H9 (cell line): ENCODE measurements at places on chromosomes 11 and 22. TPM values are rescaled to one million over a fixed set of nuclear protein-coding genes. Genes with fewer than 3 reads are reported as not detected.

GRCh38 chr11:17298302-17298701 is 21.8 kb downstream of the NUCB2 start:
- no peaks in the 10 kb centered on the region for H3K4me1 ChIP-seq
- H3K27me3 ChIP-seq = no peaks in the 10 kb centered on the region
- H3K36me3 ChIP-seq = no peaks in the 10 kb centered on the region
- H3K27ac ChIP-seq = no peak overlapping the region
- H3K4me3 ChIP-seq = no peak overlapping the region

DNA sequence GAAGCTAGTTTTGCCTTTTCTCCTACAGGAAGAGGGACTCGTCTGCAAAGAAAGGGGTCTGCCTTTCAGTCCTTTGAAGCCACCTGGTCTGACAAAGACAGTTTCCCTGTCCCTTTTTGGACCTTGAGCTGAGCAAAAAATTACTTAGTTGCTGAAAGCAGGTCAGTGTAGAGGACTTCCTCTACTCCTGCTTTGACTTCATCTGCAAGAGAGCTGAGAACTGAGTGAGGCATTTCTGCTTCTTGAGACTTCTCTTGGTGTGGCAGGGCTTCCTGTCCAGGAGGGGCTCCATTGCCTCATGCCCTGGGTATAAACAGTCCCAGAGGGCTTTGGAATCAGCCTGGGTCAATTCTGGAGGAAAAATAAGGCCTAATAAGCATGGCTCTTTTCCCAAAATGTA is 73.1 kb downstream of the ZNRF3 start:
- H3K36me3 ChIP-seq = peaks cover 12% of the 10 kb centered on the region
- no peaks in the 10 kb centered on the region for H3K27me3 ChIP-seq
- no peak for DNase-seq
- H3K27ac ChIP-seq = no peak overlapping the region
- no peak overlapping the region for H3K4me3 ChIP-seq

DNA sequence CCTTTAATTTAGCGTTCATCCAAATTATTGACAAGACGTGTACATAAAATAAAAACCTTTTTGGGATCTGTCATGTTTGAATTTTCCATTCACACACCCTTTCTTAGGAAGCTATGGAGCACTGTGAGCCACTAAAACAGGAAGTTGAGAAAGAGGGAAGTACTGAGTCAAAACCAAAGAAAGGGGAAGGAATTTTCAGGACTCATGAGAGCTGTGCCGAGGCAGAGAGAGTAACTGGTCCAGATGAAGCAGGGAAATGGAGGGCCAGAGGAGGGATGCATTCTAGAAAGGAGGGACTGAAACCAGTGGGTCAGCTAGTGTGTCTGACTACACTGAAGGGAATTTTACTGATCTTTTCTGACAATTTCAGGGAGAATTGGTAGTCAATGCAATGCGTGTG is 24.9 kb downstream of the APLP2 start:
- no peak overlapping the region for H3K27ac ChIP-seq
- DNase-seq = no peak
- H3K36me3 ChIP-seq = peaks cover 15% of the 10 kb centered on the region
- no peaks in the 10 kb centered on the region for H3K27me3 ChIP-seq
- H3K4me3 ChIP-seq = no peak overlapping the region

DNA sequence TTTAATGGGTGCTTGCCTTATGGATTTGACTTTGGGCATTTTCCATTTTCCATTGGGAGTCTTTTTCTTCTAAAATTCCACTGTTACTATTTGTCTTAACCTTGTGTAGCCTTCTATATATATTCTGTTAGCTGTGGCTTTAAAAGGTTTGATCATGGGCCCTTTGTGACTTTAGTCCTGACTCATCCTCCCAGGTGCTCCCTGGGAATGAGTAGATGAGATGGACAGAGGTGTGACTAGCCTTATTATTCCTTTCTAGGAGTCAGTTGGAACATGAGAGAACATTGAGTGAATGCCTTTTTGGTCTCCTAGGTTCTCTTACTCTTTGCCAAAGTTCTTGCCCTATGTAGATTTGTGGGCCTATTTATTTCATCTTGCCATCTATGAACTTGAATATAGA is 39.0 kb downstream of the DDX10 start:
- no peak for DNase-seq
- no peaks in the 10 kb centered on the region for H3K27me3 ChIP-seq
- H3K36me3 ChIP-seq = peaks cover 46% of the 10 kb centered on the region
- H3K4me3 ChIP-seq = no peak overlapping the region
- H3K27ac ChIP-seq = no peak overlapping the region

DNA sequence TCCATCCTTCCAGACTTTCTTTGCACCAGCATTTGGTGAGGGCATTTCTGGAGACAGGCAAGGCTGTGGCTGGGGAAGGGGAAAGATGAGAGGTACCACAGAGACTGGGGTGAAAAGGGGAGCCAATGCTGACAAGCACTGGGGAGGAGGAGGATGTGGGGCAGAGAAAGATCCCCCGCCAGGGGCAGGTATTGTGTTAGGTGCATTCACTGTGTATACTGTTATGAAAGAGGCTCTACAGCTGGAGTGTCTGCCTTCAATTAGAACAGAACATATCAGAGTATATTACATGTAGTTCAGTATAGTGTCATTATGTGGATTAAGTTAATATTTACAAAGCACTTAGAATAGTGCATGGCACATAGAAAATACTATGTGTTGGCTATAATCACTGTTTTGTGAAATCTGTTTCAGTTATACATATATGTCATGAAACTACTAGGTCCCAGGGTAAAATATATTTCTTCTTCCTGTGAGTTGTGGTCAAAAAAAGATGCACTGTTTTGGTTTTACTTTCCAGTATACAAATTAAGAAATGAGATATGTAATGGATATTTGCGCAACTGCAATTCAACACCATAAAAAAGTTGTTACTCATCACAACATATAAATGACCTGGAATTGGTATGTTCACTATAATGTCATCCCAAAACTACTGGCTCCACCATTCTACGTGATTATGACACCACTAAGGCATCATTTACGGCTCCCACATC is 8.4 kb downstream of the MSANTD2 start:
- H3K27ac ChIP-seq = no peak overlapping the region
- no peak for DNase-seq
- no peaks in the 10 kb centered on the region for H3K36me3 ChIP-seq
- no peaks in the 10 kb centered on the region for H3K27me3 ChIP-seq
- H3K4me1 ChIP-seq = peaks cover 8% of the 10 kb centered on the region; the same call in 1 of the 2 replicates
- no peak overlapping the region for H3K4me3 ChIP-seq

- H3K36me3 ChIP-seq = no peaks in the 10 kb centered on the region
- H3K4me1 ChIP-seq = no peaks in the 10 kb centered on the region
- no peak overlapping the region for H3K27ac ChIP-seq
- no peaks in the 10 kb centered on the region for H3K27me3 ChIP-seq
These were observed 204.9 kb upstream of the PLET1 start for GRCh38 chr11:112465433-112466024.

GRCh38 chr11:8705146-8705545 is 22.6 kb downstream of the RPL27A start:
- no peak for DNase-seq
- peaks cover 12% of the 10 kb centered on the region; the same call in 1 of the 2 replicates for H3K4me1 ChIP-seq
- no peaks in the 10 kb centered on the region for H3K27me3 ChIP-seq

DNA sequence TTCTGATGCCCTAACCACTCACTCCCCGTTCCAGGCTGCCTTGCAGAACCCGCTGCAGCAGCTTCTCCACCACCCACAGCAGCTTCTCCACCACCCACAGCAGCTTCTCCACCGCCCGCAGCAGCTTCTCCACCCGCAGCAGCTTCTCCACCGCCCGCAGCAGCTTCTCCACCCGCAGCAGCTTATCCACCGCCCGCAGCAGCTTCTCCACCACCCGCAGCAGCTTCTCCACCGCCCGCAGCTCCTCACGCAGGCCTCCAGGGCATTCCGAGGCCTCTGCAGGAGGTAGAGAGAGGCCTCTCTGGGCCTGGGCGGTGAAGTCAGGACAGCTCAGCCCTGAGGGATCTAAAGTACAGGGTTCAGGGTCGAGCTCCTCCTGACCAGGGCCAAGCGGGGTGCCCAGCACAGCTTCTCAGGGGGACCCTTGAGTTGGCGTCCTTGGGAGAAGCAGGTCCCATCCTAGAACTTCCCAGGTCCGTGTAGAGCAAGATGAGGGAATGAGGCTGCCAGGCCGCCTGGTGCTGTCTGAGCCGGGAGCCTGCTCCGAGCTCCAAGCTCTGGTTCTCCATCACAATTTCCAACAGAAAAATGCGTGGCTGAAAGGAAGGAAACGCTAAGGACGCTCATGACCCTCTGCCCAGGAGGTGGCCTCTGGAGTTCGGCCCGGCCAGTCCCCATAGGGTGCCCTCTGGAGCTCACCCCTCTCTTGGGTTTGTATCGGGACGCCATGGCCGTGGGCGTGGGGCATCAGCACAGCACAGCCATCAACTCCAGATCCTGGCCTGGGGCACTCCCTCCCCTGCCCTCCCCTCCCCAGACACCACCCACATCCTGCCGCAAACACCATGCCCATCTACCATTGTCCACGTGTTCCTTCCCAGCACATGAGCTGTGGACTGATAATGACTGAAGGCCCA is 528.6 kb downstream of the BRD1 start:
- H3K27me3 ChIP-seq = no peaks in the 10 kb centered on the region; the same call in 1 of the 2 replicates
- no peak overlapping the region for H3K27ac ChIP-seq
- H3K36me3 ChIP-seq = no peaks in the 10 kb centered on the region

DNA sequence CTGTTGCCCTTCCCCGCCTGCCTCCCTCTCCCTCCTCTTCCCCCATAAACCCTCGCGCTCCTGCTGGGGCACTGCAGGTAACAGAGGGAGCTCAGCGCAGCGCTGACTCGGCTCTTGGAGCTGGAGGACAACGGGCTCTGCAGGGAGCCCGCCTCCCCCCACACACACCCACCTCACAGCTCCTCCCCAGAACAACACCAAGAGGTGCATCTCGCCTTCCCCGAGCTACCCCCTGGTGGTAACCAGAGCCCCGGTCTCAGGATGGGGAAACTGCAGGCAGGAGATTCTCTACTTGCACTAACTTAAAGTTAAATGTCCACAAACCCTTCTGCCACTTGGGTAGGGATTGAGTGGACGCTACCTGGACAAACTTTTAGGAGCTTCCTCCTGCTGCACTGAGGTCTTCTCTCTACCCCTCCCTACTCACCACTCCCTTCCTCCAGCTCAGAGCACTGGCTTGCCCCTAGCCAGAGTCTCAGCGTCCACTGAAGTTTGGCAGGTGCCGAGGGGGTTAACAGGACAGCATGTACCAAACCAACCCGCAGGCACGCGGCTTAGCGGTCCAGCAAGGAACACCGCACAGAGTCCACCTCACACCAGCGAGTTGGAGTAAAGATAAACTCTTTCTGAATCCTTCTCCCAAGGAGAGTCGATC is 4.0 kb upstream of the SCN4B start:
- no peak overlapping the region for H3K27ac ChIP-seq
- peak; percentile 73 for DNase-seq
- no peaks in the 10 kb centered on the region for H3K36me3 ChIP-seq
- peaks cover 15% of the 10 kb centered on the region for H3K4me1 ChIP-seq
- peak overlapping the region; percentile 35 for H3K4me3 ChIP-seq

DNA sequence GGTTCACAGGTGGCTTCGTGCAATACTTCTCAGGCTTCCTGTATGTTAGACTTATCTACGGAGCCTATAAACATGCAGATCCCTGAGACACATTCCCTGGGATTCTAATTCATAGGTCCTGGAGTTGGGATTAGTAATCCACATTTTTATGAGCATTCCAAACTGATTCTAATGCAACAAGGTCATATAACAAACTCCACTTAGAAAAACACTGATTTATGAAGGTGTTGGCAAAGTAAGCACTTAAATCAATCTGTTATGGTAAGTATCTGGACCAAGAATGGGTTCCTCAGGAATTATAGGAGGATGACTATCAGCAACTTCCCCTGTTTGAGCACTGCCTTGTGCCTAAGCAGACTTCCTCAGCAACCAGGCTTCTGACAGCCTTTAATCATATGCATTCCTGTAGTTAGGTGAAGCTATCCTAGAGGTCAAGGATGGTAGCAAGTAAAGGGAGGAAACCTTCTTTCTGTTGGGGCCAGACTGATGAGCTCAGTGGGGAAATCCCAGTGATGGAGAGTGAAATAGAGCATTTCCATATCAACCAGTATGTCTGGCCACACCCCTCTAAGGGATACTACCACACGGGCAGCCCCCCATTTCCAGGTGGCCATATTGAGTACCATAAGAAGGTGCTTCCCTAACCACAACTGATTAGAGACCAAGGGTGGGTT is 89.6 kb downstream of the RASSF10 start:
- no peak overlapping the region for H3K4me3 ChIP-seq
- H3K4me1 ChIP-seq = peaks cover 2% of the 10 kb centered on the region; the same call in 1 of the 2 replicates
- H3K27ac ChIP-seq = no peak overlapping the region
- H3K27me3 ChIP-seq = no peaks in the 10 kb centered on the region
- no peaks in the 10 kb centered on the region for H3K36me3 ChIP-seq

DNA sequence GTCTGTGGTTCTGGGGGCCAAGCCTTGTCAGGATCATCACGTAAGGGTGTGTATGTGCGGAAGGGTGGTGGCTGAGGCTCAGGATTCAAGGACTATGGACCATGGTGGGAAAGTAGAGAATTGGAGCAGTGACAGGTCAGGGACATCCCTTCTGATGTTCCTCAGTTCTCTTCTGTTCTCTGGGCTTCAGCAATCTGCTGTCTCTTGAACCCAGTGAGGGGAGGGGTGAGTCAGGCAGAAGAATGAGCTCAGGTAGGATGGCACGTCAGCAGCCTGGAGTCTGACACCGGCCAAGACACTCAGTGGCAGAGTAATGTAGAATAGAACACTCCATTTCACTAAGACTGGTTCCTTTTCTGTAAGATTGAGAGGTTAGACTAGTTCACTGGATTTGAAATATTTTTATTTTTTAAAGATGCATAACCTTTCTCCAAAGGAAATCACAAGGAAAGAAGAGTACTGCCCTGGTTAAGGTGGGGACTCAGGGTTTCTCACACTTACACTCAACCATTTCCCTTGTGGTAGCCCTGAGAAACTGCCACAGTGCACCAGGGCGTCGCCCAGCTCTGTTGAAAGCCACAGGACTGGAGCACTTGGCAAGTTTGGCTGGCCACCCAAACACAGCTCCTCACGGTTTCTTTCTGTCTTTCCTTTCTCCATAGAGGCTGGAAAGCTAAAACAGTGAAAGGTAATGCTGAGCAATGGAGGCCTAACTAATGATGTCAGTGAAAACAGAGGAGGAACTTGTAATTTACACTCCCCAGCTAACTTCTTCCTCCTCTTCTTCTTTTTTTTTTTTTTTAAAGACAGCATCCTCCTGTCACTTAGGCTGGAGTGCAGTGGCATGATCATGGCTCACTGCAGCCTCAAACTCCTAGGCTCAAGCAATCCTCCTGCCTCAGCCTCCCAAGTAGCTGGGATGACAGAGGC is 23.1 kb upstream of the MICAL2 start:
- H3K27ac ChIP-seq = no peak overlapping the region
- H3K4me1 ChIP-seq = no peaks in the 10 kb centered on the region
- no peak for DNase-seq
- H3K27me3 ChIP-seq = no peaks in the 10 kb centered on the region
- H3K4me3 ChIP-seq = no peak overlapping the region
- H3K36me3 ChIP-seq = no peaks in the 10 kb centered on the region

GRCh38 chr11:10483584-10483983 is 28.5 kb downstream of the AMPD3 start:
- peaks cover 3% of the 10 kb centered on the region; the same call in 1 of the 2 replicates for H3K4me1 ChIP-seq
- H3K27me3 ChIP-seq = no peaks in the 10 kb centered on the region
- H3K4me3 ChIP-seq = no peak overlapping the region
- no peak overlapping the region for H3K27ac ChIP-seq
- DNase-seq = peak; percentile 14

AMBRA1 gene
- total RNA-seq = 37.5 and 40.0 TPM in 2 replicates

MPZL3 gene
- 2.1 and 2.6 TPM in 2 replicates for total RNA-seq
